ENCODE measurements at places on chromosomes 1 and 21.

- no peak for DNase-seq
These were observed 553.9 kb downstream of the DPYD start for GRCh38 chr1:97366984-97367383.

- DNase-seq, result no peak
These were observed 9.5 kb downstream of the CD84 start for GRCh38 chr1:160569806-160570205.

DNA sequence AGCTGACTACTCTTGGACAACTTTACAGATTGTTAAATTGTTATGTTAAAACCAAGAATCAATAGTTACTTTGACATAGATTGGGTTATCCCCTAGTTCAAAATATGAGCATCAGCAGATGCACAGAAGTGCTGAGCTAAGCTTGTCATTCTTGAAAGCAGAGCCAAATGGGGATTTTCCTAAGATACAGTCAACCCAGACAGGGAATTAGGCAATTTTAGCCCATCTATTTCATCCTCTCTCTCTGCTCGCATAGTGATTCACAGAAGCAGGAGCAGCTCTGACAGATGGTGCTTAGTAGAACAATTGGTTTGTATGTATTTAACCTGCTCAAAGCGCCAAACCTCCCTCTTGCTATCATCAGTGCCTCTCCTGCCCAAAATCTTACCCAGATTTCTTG lies 27.9 kb upstream of the PRRC2C start:
- DNase-seq, result no peak

DNA sequence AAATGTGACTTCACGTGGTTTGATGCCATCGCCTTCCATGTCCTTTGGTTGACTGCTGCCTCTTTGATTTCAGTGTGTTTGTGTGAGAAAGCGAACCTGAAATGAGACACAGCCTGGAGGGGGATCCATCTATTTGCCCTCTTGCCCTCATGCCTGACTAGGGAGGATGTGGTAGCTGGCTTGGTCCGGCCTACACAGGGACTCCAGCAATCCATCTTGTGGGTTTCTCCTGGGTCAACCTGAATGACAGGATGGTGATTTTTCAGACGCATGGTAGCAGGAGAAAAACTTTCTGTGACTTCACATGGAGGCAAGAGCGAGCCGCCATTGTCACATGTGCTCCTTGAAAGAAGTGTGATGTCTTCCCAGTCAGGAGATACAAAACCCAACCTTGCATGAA lies 117.9 kb upstream of the DNAH14 start:
- DNase-seq, result no peak

GRCh38 chr1:85611856-85612255 lies 31.3 kb downstream of the CCN1 start:
- DNase-seq, result no peak

DNA sequence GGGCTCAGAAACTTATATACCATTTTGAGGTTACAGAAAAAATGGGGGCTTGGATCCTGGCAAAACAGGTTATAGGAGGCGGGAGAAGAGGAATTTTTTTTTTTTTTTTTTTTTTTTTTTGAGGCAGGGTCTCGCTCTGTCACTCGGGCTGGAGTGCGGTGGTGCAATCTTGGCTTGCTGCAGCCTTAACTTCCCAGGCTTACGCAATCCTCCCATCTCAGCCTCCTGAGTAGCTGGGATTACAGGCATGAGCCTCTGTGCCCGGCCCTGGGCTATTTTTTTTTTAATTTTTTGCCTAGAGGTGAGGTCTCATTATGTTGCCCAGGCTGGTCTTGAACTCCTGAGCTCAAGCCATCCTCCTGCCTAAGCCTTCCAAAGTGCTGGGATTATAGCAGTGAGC lies 24.7 kb downstream of the MROH7 start:
- no peak for DNase-seq

GRCh38 chr1:192805832-192806323 lies 3.0 kb upstream of the RGS2 start:
- DNase-seq, result peak; percentile 16

DNA sequence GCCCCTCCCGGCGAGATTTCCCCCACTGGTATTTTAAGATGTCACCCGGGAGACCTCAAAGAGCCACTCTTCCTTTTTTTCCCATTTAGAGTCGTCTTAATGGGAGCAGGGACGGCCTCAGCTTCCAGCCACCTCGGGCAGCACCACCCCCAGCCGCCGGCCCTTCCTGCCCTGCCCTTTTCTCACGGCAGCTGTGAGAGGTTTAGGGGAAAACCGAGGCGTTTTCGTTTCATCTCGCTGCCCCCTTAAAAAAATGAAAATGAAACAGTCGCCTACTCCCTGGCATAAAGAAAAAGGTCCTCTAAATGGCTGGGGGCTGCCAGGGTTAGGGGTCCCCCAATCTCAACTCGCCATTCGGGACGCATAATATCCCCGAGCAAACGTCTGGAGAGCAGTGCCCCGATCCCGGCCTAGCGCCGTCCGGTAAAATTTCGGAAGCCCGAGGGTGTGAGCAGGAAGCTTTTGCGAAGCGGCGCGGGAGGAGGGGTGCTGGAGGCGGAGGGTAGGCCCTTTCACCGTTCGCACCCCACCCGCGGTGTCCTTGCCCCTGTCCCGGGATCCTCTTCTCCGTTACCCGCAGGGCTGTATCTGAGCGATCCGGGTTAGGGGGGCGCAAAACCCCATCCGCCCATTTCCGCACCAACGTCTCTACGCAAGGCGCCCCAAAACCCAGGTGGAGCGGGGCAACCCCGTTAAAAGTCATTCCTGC lies 1.2 kb downstream of the RUNX3 start:
- no peak for DNase-seq

GRCh38 chr1:100736746-100737145 lies 17.2 kb downstream of the VCAM1 start:
- no peak for DNase-seq
